ENCODE measurements at places on chromosomes 1 and 21. TPM values are rescaled to one million over a fixed set of nuclear protein-coding genes. Genes with fewer than 3 reads are reported as not detected.

DNA sequence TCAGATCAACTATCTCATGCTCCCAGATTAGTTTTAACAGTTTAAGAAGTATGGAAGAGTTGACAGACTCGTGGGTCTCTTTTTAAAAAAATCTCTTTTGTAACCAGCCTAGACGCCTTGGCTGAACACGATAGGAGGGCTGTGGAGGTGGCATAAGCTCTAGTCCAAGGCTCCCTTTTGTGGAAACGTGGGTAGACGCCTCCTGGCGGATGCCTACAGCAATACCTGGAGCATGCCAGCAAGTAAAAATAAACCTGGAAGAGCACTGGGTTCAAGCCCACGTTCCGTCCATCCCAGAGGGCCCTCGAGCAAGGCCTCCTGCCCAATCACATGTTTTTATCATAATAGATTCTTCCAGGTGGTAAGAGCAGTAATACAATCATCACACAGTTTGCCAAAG lies 87.9 kb downstream of the RGS7 start:
- DNase-seq: no peak

- no peak for DNase-seq
Measured at GRCh38 chr1:41618066-41618825, 133.8 kb upstream of the EDN2 start.

DNA sequence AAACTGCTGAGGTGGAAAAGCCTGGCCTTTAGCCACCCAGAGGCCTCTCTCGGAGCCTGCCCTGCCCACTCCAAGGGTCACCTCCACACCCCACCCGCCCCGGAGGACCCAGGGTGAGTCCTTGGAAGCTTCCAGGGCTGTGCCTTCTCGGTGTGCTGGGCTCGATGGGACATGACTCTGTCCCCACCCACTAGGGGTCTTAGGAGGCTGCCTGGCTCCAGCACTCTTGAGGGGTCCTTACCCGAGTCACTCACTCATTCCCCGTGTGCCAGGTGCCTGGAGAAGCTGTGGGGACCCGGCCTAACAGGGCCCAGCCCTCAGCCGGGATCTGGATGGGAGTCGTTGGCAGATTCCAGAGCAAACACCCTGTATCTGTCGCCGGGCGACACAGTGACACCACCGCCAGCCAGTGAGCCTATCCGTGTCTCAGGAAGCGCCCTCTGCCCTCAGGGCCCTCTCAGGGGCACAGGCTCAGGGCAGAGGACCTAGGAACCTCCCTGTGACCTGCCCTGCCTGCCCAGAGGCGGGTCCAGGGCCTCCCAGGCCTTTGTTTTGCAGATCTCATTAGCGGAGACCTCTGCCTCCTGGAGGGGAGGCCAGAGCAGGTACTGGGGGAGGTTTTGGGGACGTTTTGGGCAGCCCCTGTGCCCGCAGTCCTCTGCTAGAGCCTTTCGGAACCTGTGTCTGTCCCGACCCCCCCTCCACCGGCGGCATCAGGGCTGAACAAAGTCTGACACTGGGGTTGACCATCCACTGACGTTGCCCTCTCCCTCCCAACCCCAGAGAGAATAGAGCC lies 3.1 kb upstream of the PRKCZ start:
- no peak for DNase-seq

- no peak for DNase-seq
Measured at GRCh38 chr1:205975387-205975998, 27.7 kb downstream of the RAB7B start.

DNA sequence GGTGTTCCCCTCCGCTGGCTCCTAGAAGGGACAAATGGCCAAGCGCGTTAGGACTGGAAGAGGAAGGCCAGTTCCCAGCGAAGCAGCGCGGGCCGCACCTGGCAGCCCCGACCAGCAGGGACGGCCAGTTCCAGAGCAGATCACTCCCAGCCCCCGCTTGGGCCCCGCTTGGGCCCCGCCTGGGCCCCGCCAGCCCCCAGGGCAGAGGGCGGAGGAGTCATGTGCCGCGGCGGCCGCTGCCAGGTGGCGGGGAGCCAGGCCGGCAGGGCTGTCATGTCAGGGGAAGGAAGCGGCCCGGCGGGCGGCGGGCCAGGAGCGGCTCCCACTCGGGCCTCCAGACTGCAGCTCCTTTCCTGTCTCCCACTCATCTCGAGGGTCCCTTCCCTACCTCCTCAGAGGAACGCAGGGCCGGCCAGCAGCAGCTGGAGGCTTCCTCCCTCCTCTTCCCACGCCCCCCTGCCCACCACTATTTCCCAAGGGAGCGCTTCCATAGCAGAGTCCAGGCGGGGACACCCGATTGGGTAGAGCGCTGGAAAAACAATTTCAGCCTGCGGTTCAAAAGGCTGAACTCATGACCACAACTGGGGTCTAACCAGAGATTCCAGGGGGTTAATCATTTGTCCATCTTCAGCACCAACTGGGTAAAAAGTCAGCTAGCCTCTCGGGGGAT lies 16.5 kb downstream of the ZNF697 start:
- no peak for DNase-seq

- DNase-seq: no peak
Measured at GRCh38 chr21:36145259-36145658, 10.4 kb downstream of the CBR3 start.

Gene DYNLT4
- total RNA-seq: not detected
